ENCODE measurements at places on chromosomes 3 and 15.
A peak's percentile ranks its signal among the peaks of the same experiment; 100 is the strongest.

DNA sequence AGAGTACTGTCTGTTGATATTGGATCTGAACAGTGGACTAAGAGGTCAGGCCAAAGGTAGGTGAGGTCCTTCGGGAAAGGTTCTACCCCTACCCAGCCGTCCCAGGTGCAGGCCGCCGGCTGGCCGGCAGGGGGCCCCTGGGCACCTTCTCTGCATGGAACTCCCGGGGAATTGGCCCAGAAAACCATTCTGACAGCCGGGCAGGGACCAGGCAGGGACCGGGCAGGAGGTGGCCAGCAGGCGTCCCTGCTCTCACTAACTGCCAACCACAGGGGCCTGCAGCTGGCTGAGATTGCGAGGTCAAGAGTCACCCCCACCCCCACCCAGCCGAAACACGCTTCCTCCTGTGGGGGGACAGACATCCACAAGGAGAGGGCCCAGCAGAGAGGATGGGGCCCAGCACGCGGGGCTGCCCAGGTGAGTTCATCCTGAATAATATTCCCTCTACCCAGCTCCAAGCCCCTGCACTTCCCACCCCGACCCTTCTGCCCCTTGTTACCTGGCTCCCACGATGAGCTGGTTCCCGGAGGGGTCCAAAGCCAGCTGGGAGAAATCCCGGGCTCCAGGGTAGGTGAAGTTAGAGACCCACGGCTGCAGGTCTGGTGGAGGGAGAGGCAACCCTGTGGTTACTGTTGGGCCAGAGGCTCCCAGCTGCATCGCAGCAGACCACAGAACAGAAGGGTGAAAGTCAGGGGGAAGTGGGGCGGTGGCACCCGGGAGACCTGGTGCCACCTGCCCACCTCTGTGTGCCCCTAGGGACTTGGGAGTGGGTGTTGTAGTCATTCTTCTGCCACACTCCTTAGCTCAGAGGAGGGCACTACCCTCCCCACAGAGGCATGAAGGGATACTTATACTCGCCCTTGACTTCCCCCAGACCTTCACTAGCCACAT, 84.4 kb downstream of the SEMA5B start:
- DNase-seq = peak; percentile 47

DNA sequence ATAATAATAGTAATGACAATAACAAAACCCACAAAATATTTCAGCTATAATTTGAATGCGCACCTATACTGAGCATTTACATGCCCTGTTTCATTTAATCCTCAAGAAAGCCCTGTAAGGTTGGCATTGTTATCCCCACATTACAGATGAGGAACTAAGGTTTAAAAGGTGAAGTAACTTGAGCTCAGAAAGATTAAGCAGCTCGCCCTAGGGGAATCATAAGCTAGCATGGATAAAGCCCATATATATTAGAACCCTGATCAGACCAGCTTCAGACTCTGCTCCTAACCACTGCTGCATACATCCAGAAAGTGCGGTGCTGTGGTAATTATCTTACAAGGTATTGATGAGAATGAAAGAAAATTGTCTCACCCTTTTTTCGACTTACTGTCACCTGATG, 141.1 kb upstream of the CGNL1 start:
- DNase-seq = no peak

- DNase-seq = no peak
Measured at GRCh38 chr15:85874236-85874635, 79.5 kb upstream of the KLHL25 start.

GRCh38 chr3:40979962-40980361, 219.3 kb upstream of the CTNNB1 start:
- DNase-seq = no peak

- DNase-seq = no peak
Measured at GRCh38 chr15:25677719-25678499, 185.2 kb downstream of the ATP10A start.

DNA sequence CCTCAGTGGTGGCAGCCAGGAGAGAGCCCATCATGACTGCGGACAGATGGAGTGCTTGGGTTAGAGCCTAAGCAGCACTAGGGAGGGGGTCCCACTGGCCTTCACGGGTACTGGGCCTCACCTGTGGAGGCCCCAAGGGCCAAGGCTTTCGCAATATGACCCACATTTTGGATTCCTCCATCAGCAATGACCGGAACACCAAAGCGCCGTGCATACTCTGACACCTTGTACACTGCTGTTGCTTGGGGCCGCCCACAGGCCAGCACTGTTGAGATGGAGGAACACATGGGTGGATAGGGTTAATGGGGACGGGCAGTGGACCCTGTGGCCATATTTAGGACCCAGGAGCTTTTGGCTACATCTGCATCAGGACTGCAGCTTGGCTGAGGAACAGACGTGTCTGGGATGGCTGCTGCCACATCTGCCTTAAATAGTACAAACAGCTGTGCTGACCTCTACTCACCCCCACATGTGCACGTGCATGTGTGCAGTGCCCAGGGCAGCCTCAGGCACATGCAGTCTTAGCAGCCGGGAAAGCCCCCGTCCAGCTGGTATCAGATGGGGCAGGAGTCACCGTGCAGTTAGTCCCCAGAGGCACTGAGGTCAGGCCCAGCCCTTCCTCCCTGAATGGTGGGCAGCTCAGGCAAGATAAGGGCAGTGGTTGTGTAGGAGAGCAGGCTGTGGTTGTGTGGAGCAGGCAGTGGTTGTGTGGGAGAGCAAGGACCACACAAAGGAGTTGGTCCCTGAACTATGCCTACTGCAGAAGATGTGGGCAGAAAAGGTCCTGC, 3.3 kb downstream of the NDUFAF3 start:
- no peak for DNase-seq

- no peak for DNase-seq
Measured at GRCh38 chr3:197175503-197175902, 122.9 kb downstream of the DLG1 start.

- DNase-seq = no peak
Measured at GRCh38 chr3:4149296-4149695, 153.9 kb upstream of the SETMAR start.

DNA sequence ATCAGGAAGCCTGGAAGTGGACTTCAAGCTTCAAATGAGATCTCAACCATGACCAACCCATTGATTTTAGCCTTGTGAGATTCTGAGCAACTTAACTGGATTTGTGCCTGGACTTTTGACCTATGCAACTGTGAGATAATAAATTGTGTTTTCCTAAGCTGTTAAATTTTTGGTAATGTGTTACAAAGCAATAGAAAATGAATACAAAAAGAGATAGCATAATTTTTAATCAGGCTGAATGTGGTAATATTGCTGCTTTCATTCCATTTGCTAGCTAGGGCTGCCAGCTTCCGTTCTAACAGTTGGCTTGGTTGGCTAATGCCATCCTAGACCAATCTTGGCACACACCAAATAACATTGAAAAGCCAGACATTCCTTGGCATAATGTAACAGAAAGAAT, 12.2 kb downstream of the PROS1 start:
- no peak for DNase-seq

GRCh38 chr3:156522673-156523072, 32.2 kb downstream of the SSR3 start:
- peak; percentile 28 for DNase-seq

GRCh38 chr3:61155701-61156292, 95.5 kb downstream of the FHIT start:
- no peak for DNase-seq

- DNase-seq = peak; percentile 87
Measured at GRCh38 chr3:112688819-112689218, 47.9 kb upstream of the CCDC80 start.

GRCh38 chr3:166489826-166490225, 652.6 kb upstream of the BCHE start:
- DNase-seq = no peak

DNA sequence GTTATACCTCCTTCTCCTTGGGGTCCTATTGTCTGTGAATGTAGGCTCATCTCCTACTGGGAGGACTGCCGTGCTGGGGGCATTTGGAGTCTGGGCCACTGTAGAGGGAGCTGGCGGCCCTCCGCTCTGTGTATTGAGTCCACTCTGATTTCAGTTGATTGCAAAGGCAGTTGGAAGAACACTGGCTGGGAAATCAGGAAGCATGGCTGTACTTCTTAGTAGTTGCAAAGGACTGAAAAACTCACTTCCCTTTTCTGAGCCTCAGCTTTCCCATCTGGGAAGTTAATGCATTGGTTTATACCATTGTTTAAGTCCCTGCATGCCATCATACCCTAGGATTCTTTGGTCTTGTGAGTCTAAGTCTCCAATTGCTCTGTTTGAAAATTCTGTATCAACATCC, 46.7 kb downstream of the TMED3 start:
- no peak for DNase-seq

- DNase-seq = peak; percentile 61
Measured at GRCh38 chr15:81054236-81054635, 53.5 kb downstream of the TLNRD1 start.

DNA sequence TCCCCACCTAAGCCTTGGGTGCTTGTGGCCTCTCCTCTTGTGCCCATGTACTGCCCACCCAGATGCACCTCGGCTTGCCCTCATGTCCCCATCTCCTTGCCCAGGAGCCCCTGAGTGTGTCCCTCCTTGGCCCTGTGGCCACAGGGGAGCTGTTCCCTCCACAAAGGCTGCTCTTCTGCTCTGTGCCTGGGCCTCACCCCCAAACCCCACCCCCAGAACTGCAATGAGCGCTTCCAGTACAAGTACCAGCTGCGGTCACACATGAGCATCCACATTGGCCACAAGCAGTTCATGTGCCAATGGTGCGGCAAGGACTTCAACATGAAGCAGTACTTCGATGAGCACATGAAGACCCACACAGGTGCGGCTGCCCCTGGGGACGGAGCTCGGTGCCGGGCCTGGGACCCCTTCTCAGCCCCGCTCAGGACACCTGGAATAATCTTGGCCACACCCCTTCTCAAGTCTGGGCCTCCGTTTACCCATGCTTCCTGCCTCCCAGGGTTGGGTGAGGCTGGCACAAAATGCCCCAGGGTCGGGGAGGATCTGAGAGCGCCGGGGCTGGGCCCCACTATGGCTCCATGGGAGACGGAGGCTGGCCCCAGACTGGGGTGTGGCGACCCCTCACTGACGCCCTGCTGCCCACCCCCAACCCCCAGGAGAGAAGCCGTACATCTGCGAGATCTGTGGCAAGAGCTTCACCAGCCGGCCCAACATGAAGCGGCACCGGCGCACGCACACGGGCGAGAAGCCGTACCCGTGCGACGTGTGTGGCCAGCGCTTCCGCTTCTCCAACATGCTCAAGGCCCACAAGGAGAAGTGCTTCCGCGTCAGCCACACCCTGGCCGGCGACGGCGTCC, 10.3 kb downstream of the ZBTB47 start:
- DNase-seq = no peak

DNA sequence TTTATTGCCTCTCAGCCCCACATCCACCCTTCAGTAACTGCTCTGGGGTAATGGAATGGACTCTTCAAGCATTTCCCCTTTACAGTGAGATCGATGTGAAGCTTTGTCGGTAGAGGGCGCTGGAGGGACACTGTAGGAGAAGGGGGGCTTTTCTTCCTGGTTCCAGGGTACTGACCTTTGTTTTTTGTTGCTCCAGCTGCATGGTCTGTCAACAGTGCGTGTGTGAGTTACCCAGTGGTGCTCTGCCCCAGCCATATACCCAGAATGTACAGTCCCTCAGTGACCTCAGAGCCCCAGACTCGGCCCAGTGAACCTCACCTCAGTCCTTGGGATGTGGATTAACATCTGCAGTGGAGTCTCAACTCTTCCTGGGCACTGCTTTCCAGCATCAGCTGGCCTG, 180.3 kb upstream of the TSC22D2 start:
- peak; percentile 82 for DNase-seq

- DNase-seq = peak; percentile 25
Measured at GRCh38 chr15:51884517-51885236, 55.2 kb downstream of the TMOD3 start.

DNA sequence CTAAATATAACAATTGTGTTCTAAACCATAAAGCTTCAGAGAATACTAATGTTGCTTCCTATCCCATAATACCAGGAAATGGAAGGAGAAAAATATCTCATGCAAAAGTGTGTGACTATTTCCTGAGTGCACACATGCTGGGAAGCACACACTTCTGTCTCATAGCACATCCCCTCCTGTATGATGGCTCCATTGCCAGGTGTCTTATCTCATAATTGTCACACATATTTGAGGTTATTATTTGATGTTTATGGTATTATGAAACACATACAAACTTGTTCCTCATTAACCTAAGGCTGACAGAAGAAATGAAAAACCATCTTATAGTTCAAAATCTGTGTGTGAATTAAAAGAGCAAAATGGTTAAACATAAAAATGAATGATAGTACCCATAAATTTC, 65.4 kb downstream of the SERP1 start:
- no peak for DNase-seq

GRCh38 chr3:143628971-143629370, 219.3 kb downstream of the SLC9A9 start:
- peak; percentile 5 for DNase-seq

GRCh38 chr3:69321301-69322157, 64.4 kb downstream of the FRMD4B start:
- no peak for DNase-seq

DNA sequence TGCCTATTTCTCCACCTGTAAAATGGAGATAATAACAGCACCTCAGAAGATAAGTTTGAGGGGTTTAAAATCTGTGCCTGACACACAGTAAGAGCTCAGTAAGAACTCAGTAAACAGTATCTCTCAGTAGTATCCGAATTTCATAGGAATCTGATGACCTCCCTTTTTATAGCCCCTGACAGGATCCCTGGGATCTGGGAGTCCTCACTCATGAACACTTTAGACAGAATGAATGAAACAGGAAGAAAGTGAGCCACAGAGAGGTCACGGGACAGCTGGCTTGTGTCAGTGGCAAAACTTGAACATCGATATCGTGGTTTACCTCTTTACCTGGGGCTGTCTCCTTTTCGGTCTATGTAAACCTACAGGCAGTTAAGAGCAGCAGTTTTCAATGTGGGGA, 51.2 kb downstream of the LRTM1 start:
- no peak for DNase-seq

DNA sequence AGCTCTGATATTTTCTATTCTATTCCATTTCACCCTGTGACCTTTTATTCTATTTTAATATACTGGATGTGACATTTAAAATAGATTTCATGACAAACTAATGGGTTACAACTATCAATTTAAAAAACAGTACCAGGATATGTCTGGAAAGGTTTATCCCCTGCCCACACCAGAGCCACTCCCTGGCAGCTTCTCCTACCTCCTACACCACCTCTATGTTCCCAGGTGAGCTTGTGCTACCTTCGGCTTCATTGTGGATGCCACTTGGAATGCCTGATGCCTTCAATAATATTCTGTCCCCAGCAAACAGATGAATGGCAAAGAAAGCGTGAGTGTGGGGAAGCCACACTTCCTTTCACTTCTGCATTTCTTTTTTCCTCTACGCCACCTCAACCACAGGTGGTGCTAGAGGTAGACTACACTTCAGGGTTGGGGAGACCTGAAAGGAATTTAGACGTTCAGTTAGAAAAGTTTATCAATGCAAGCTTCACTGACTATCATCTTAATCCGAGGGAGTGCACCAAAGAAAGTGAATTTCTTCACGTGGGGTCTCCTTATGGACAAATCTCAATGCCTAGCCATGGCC, 213.0 kb downstream of the SSR3 start:
- no peak for DNase-seq

- no peak for DNase-seq
Measured at GRCh38 chr3:107206945-107207344, 170.3 kb upstream of the CCDC54 start.

GRCh38 chr3:176174060-176174459, 1023.2 kb downstream of the TBL1XR1 start:
- no peak for DNase-seq

Measured in fibroblast of upper back skin (primary cell).